ENCODE measurements at places on chromosomes 16 and 17.

GRCh38 chr16:12253731-12254130 is 277.2 kb downstream of the SNX29 start:
- no peak for DNase-seq

GRCh38 chr17:16923097-16923903 is 48.6 kb downstream of the TNFRSF13B start:
- DNase-seq: no peak

- no peak for DNase-seq
Measured at GRCh38 chr17:50381260-50381815, 8.3 kb downstream of the EME1 start.

GRCh38 chr17:78707016-78707415 is 75.1 kb downstream of the CYTH1 start:
- DNase-seq: no peak

DNA sequence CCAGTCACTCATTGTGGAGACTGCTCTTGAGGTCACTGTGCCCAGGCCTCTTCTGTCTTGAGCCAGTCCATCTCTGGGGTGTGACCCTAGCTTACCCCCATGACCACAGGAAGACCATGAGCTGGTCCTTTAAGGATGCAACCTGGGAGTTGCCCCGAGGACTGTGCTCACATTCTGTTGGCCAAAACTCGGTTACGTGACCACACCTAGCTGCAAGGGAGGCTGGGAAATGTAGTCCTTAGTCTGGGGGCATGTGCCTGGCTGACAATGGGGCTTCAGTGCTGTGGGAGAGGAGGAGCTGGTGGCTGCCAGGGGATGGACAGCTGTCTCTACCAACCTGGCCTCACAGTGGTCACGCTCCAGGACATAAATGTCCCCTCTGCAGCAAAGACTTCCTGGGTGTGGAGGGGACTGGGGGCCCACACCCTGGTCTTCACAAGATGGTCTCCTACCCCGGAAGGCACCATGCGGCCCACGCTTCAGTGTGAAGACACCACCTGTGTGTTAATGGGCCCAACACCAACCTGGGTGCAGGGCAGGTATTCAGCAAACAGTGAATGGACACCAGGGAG is 55.4 kb downstream of the JPH3 start:
- no peak for DNase-seq

DNA sequence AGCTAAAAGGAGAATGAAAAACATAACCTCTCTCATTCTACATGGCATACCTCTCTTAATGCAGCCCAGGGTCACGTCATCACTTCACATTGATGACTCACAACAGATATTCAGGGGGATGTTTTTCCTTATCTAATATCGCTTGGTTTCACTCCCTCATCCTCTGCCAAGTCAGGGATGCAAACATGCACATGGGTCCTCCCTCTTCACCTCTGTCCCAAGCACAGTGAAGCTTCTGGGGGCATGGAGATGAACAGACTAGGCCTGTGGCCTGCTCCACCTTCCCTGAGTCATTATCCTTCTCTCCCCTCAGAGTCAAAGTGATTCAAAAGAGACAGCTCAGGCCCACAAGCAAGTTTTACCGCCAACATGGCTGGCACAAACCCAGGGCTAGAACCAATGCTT is 2.3 kb upstream of the MT2A start:
- DNase-seq: no peak

- no peak for DNase-seq
Measured at GRCh38 chr16:75216127-75216526, 2.7 kb upstream of the CTRB1 start.

- no peak for DNase-seq
Measured at GRCh38 chr17:16325964-16326363, 27.3 kb downstream of the CENPV start.

- DNase-seq: no peak
Measured at GRCh38 chr17:5707482-5707881, 123.2 kb upstream of the NLRP1 start.

- DNase-seq: no peak
Measured at GRCh38 chr17:9900784-9901183, 4.3 kb downstream of the RCVRN start.

GRCh38 chr16:85395913-85396878 is 216.9 kb upstream of the GSE1 start:
- no peak for DNase-seq

- DNase-seq: no peak
Measured at GRCh38 chr16:27582883-27583282, 32.9 kb downstream of the KATNIP start.

GRCh38 chr17:49777563-49777962 is 10.9 kb upstream of the KAT7 start:
- no peak for DNase-seq

GRCh38 chr17:5527601-5528250 is 41.4 kb downstream of the MIS12 start:
- DNase-seq: no peak

- DNase-seq: no peak
Measured at GRCh38 chr16:27386674-27387073, 15.3 kb upstream of the IL21R start.

Measured in hippocampal formation (tissue), 2 donors.